ENCODE measurements at places on chromosomes 16 and 17.

DNA sequence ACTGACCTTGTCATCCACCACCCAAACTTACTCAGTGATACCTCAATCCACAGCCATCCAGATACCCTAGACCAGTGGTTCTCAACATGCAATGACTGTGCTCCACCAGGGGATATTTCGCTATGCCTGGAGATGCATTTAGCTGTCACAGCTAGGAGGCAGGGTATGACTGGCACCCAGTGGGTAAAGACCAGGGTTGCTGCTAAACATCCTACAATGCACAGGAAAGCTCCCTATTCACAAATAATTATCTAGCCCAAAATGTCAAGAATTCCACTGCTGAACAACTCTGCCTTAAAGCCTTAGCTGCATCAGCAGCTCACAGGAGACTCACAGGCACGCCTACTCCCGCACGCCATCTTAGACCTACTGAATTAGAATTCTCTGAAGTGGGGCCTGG is 212.6 kb downstream of the GRIN2A start:
- no peak for DNase-seq

GRCh38 chr17:49817993-49818392 is 29.5 kb downstream of the KAT7 start:
- DNase-seq = no peak

- DNase-seq = no peak
Measured at GRCh38 chr16:66064801-66065530, 301.5 kb upstream of the CDH5 start.

DNA sequence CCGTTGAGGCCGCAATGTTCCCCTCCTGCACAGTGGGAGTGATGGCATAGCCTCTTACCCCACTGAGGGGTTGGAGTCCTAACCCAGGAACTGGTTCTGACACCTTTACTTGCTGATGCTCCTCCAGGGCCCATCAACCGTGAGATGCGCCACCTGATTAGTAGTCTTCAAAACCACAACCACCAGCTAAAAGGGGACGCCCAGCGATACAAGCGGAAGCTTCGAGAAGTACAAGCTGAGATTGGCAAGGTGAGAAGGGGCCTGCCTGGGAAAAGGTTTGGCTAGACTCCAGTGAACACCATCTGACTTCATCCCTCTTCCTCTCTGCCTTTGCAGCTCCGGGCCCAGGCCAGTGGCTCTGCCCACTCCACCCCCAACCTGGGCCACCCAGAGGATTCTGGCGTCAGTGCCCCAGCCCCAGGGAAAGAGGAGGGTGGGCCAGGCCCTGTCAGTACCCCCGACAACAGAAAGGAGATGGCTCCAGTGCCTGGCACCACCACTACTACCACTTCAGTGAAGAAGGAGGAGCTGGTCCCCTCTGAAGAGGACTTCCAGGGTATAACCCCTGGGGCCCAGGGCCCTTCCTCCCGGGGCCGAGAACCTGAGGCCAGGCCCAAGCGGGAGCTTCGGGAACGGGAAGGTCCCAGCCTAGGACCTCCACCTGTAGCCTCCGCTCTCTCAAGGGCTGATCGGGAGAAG is 5.8 kb downstream of the RNF40 start:
- no peak for DNase-seq

GRCh38 chr16:30567160-30567990 is 4.1 kb downstream of the ZNF688 start:
- no peak for DNase-seq

Measured in nephron progenitor cell (in vitro differentiated cells).